ENCODE measurements at places on chromosomes 2 and 18. TPM values are rescaled to one million over a fixed set of nuclear protein-coding genes. Genes with fewer than 3 reads are reported as not detected.

PUM2 gene
- total RNA-seq: 23.1 TPM

GRCh38 chr2:53668624-53669026 is 99.0 kb upstream of the CHAC2 start:
- DNase-seq: no peak

- DNase-seq: peak; percentile 61
Observed at GRCh38 chr2:28273751-28274150, 118.9 kb upstream of the FOSL2 start.

GNLY gene
- total RNA-seq: not detected

GRCh38 chr2:191020742-191021381 is 6.9 kb upstream of the STAT1 start:
- DNase-seq: peak; percentile 42

GRCh38 chr2:73334620-73335019 is 41.3 kb upstream of the EGR4 start:
- no peak for DNase-seq

UGT1A10 gene
- 140 TPM for total RNA-seq

SLC14A1 gene
- 5.9 TPM for total RNA-seq

DNA sequence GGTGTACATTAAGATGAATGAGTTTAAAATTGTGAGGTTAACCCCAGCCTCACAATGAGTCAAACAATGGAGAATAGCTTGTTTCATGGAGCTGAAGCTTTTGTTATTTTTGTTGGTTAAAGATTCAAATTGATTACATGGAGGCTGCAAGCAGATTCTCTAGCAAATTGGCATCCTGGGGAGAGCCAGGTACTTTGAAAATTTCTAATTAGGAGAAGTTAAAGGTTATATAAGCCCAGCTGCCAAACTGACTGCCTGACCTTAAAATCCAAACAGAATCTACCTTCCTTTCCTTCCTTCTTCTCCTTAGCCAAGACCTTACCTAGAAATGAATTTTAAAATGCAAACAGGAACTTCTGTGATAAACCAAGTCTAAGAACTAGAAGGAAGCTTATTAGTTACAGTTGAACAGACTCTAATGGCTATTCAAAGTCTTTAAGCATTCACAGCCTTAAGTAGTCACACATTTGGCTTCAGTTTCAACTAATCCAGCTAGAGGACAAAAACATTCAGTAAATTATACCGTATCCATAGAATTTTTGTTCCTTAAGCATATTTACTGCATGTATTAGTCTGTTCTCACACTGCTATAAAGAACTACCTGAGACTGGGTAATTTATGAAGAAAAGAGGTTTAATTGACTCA is 31.5 kb upstream of the PGAP1 start:
- no peak for DNase-seq

DNA sequence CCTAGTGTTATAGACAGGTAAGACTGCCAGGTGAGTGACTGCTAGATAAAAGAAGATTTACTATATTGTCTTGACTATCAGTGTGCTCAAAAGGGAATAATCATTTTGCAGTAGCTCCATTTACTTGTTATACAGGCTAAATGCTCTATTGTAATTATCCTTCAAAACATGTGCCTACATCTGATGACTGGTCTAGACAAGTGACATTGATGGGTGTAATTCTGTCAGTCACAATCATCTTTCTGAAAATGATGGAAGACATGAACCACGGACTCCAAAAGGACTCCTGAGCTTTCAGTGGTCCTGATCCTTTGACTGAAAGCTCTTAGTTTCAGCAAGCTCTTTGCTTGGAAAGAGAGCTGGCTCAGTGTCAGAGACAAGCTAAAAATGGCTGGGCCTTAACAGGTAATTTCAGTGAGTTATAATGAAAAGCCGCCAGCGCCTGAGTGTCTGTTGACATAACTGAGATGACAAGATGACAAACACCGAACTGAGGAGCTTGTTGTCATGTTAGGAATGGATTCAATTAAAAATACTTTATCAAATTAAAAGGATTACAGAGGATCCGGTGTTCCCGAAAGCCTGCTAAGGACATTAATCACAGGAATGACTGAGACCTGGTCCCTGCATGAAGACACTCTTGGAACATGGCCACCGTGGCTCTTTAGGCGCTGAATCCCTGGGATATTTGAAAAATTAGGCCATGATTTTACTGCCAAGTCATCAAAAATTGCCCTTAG is 141.7 kb downstream of the CMPK2 start:
- DNase-seq: no peak

NEUROD1 gene
- not detected for total RNA-seq

ZNF892 gene
- not detected for total RNA-seq

DNA sequence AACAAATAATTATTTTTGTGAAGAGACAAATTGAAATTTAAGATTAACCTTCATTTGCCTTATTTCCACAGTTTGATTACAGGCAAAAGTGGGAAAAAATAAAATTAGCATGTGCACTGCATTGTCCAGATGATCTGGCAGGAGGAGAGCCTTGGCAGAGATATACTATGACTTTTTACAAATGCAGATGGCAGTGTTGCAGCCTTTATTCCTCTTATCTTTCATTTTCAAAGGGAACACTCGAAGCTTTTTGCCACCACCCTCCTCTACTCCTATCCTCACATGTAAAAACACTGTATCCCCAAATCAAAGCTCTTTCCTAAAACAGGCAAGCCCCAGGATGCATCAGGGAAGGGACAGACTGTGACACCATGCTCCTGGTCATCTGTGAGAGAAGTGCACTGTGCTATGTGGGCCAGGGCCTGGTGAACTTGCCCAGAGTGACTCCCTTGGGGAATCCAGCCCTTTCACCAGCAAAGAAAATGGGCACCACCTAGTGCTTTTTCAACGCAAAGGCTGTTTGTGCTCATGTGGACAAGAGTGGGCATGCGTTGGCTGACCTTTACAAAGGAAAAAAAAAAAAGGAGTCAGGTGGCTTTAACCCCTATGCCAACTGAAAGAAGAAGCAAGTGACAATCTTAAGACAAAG is 74.7 kb upstream of the ETAA1 start:
- DNase-seq: peak; percentile 86

- DNase-seq: no peak
Observed at GRCh38 chr2:146481629-146482028, 1363.2 kb upstream of the ACVR2A start.

DNA sequence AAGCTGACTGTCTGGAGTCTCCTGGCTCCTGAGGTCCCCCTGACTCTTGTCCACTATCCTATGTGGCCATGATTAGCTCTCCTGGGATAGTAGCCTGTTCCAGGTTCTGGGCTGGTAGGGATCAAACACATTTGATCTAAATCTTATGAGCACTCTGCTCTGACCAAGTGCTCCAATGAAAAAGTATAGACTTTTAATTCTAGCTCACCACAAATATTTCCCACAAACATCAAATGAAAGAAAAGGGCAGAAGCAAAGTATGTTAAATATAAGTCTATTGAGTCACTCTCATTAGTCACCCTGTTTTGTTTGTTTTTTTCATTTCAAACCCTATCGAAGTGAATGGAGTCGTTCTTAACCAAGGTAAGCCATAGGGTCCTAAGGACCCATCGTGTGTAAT is 39.7 kb upstream of the NEDD4L start:
- peak; percentile 45 for DNase-seq

DNA sequence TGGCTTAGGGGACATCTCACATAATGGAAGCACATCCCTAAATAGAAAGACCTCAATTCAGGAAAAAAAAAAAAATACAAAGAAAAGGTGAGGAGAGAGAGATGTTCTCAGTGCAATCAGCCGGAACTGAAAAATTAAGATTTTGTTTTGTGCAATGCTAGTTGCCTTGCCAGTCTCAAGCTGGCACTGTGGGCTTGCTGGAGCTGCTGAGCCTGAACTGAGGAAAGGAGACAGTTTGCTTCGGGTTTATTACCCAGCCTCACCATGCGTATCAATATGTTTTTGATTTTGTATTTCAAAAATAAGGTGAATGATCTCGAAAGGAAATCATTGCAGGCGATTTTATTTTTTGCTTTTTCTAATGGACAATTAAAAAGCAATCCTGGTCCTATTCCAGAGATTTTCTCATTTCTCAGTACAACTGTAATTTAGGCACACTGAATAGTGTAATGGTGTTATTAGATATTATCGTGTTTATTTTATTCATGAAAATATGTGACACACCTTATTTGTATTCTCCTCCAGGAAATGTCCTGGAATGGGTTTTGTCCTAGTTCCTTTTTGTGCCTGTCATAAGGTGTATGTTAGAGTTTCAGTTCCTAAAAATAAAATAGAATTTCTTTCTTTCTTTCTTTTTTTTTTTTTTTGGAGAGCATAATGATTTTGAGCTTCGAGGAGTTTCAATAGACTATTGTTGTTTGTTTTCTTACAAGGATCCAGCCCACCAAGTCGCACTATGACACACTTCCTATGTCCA is 72.8 kb upstream of the ZEB2 start:
- DNase-seq: no peak

CCBE1 gene
- not detected for total RNA-seq

GRCh38 chr2:240467149-240467642 is 31.7 kb downstream of the GPC1 start:
- DNase-seq: no peak

- DNase-seq: no peak
Observed at GRCh38 chr2:120691410-120691809, 44.3 kb upstream of the GLI2 start.

DNA sequence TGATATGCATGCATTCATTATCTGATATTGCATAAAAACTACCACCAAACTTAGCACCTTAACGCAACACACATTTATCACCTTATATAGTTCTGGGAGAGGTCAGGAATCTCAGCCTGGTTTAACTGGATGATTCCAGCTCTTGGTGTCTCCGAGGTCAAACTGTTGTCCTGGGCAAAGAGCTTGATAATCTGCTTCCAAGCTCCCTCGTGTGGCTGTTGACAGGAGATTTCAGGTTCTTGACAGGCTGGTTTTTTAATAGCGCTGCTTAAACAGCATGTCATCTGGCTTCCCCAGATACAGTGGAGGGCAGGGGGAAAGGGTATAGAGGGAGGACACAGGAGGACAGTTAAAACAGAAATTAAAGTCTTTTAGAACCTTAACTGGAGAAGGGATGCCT is 785.0 kb downstream of the CNTNAP5 start:
- DNase-seq: peak; percentile 54

GRCh38 chr2:106961328-106961727 is 75.4 kb upstream of the ST6GAL2 start:
- DNase-seq: no peak

- no peak for DNase-seq
Observed at GRCh38 chr18:55136258-55136657, 177.0 kb upstream of the CCDC68 start.

- DNase-seq: no peak
Observed at GRCh38 chr2:23518481-23519333, 133.7 kb downstream of the KLHL29 start.

- no peak for DNase-seq
Observed at GRCh38 chr2:229071292-229071976, 199.7 kb downstream of the PID1 start.

DNA sequence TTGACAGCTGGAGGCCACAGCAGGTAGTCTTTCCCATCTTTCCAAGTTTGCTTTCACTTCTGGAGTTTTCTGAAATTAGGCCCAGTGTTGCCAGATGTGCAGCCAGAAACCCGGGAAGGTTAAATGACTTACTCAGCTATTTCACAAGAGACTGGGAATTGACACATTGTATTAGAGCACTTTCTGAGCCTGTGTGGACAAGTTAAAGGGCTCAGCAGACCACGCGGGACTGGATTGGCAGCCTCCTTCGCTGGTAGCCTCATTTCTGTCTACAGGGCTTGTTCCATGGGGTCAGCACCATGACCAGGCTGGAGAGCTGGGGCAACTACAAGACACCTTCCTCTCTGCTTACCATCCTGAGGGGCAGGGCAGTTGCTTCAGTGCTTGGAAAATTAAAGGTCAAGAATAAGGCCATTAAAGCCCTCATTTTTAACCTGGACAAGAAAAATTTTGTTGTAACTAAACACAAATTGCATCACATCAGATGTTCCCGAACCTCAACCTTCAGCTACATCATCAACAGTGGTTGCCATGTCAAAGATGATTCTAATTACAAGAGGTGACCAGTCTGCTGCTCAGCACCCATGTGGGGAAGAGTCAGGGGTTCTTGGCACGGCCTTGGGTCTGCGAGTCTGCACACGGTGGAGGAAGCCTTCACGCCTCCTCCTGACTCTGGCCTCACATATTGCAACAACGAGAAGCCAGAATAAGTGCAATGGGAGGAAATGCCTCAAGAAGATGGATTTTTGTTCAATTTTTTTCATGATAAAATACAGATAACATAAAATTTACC is 279.5 kb upstream of the RAB6C start:
- no peak for DNase-seq

GRCh38 chr2:166117491-166117890 is 10.3 kb downstream of the SCN1A start:
- no peak for DNase-seq

- DNase-seq: no peak
Observed at GRCh38 chr2:14942987-14943386, 310.5 kb downstream of the LRATD1 start.

SLC38A11 gene
- 5.3 TPM for total RNA-seq

DNA sequence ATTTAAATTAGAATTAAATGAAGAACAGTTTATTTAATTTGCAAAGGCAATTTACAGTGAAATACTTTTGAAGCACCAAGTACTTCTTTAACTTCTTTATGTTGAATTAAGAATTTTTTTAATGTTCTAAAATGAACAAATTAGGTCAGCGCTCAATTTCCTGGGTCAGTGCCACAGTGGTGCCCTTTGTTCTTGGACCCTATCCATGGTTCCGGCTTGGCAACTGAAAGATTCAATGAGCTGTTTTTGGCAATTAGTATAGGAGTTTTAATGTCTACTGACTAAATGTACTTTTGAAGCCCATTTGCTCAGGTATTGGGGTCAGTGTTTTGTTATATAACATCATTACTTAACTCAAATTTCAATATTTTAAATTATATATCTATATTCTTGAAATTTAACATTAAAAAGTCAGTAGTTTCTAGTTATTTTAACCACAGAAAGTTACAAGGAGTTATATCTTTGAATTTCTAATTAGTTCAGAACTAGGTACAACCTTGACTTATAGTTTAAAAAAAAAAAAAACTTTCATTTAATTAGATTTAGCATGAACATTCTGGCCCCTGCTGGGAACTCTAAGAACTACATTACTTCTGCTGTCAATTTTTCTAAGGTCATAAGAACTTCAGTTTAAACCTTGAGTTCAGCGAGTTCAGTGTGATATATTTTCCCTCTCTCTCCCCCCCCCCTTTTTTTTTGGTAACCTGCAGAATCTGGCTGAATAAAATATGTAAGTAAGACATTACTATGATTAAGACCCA is 7.6 kb upstream of the MSTN start:
- DNase-seq: peak; percentile 79

GRCh38 chr2:240233885-240234502 is 93.5 kb upstream of the OTOS start:
- DNase-seq: no peak

GRCh38 chr2:217247476-217247875 is 387.6 kb upstream of the TNP1 start:
- peak; percentile 7 for DNase-seq

NEU4 gene
- 1.1 TPM for total RNA-seq
